ENCODE measurements at places on chromosomes 16 and 17. TPM values are rescaled to one million over a fixed set of nuclear protein-coding genes. Genes with fewer than 3 reads are reported as not detected.

Gene KCNAB3
- 1.1 TPM for total RNA-seq

DNA sequence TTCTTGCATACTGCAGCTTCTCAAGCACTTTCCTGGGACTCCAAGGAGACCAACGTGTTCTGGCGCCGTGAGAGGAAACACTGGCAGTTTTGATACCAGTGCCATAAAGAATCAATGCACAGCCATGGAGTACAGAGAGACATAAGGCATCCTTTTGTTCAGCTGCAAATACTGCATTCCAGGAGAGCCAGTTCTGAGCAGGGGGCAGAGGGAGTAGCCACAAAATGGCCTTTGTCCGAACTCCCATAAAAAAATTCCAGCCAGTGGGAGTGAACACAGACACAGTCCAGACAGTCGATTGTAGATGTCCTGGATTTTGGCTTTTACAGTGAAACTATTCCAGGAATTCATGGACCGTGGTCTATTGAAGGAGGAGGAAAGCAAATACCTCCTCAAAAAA is 36.2 kb upstream of the TEKT3 start:
- peak; percentile 80 for DNase-seq

Gene ITGAD
- not detected for total RNA-seq

- DNase-seq: peak; percentile 52
These were observed 874 bp downstream of the CMTM3 start for GRCh38 chr16:66605177-66605978.

Gene KSR1
- 0.96 TPM for total RNA-seq

DNA sequence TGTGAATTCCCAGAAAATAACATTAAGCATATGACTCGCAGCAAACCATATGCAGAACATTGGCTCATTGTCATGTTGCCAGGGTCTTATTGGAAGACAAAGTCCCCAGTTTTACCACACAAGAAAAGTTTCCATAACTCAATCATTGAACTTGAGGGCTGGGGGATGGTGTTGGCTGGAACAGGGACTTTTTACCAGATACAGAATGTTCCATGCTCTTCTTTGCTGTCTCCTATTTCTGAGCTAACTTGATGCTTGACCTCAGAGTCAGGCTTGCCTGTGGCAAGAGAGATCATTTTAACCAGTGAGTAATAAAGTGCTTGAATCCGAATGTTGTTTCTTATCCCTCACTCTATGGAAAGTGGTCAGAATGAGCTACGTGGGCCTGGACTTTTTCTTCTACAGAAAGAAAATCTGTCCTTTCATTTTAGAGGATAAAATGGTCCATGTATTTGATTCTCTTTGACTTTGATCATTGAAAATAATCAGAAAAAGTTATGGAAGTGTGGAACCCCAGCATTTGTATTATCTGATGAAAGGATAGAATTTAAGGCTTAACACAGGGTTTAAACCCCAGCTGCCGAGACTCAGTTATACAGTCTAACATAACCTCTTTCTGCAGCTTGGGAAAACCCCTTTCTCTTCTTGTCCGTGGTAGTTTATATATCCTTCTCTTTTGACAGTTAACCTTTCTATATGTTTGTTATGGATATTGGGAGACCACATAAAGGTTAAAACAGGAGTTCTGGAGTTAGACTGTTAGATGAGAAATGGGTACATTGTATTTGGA is 67.0 kb downstream of the TUBD1 start:
- DNase-seq: peak; percentile 87

- DNase-seq: no peak
These were observed 147.9 kb downstream of the STXBP4 start for GRCh38 chr17:55116440-55116914.

Gene VMO1
- 1.3 TPM for total RNA-seq

DNA sequence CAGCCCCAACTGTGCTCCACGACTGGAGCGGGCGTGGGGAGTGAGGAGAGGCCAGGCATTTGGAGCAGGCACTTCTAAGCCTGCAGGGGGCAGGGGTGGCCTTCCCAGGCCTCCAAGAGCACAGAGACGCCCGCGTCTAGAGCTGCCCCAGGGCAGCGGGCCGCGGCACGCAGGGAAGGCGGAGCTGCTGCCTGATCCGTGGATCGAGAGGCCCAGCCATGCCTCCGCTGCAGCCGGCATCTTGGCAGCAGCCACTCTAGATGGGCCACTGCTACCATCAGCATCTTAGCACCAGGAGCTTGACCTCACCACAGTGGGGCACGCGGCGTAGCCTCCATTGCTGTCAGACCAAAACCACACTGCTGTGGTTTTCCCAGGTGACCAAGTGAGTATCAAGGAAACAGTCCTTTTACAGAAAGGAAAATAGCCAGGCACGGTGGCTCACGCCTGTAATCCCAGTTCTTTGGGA is 20.4 kb upstream of the WDR45B start:
- DNase-seq: peak; percentile 73

All from RPMI7951 (cell line).